ENCODE measurements at places on chromosomes 1 and 21.

DNA sequence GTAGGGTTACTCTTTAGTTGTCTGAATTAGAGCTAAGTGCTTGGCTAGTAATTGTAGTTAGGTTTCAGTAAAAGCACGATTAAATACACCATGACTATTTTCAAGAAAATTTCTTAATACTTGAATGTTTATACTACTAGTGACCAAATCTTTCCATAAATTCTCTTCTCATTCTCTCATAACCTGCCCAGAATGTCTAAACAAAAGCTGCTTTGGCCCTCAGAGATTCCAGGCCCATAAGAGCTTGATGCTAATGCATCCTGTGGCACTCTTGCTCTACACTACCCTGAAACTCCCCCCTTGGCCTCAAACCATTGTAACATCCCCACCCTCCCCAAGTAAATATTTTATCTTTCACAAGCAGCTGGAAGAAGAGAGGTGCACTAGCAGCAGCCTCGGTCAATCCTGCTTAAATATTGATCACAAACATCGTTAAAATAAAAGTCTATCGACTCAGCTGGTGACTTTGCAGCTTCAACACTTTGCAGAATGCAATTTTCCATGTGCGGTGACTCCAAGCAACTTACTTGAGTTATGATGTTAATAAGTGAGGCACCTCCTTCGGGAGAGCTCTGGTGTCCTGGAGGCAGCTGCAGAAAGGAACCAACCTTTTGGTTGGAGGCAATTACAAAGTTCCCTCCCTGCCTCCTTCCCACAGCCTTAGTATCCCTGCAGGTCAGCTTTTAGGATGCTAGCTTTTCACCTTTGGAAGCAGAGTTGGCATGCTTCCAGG, 315.6 kb upstream of the PLXNA2 start:
- DNase-seq: no peak

- peak; percentile 38 for DNase-seq
Measured at GRCh38 chr1:6785728-6786505, 663 bp downstream of the CAMTA1 start.

- peak; percentile 96 for DNase-seq
Measured at GRCh38 chr1:34590211-34590623, 164.6 kb upstream of the GJB5 start.

GRCh38 chr1:30840904-30841598, 67.5 kb downstream of the SDC3 start:
- DNase-seq: no peak

DNA sequence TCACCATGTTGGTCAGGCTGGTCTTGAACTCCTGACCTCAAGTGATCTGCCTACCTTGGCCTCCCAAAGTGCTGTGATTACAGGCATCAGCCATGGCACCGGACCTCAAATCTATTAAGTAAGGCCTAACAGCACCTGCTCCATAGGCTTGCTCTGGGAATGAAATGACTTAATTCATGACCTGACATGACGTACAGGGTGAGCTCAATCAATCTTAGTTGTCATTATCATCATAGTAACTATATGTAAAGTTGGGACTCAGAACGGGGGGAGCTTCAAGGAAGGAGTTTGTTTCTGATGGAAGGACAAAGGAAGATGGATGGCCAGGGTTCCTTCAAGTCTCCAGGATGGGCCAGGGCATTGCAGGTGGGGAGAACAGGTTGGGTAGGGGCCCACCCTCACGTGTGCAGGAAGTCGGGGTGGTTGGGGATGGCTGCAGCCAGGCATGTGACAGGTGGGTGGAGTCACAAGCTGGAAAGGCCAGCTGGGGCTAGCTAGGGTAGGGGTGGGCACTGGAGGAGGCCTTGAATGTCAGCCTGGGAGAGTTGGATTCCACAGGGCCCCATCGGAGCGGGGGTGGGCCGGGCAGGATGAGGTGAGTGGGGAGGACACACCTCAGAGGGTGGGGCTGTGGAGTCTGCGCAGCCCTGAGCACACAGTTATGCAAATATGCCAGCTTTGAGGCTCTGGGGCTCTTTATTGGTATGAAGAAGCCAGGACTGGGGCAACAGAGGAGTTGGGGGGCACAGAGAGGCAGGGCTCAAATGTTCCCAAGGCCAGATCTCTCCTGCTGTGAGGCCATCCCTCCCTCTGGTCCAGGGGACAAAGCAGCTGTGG, 9.6 kb downstream of the TRIM62 start:
- no peak for DNase-seq

- no peak for DNase-seq
Measured at GRCh38 chr1:168583571-168583970, 7.2 kb downstream of the XCL1 start.

DNA sequence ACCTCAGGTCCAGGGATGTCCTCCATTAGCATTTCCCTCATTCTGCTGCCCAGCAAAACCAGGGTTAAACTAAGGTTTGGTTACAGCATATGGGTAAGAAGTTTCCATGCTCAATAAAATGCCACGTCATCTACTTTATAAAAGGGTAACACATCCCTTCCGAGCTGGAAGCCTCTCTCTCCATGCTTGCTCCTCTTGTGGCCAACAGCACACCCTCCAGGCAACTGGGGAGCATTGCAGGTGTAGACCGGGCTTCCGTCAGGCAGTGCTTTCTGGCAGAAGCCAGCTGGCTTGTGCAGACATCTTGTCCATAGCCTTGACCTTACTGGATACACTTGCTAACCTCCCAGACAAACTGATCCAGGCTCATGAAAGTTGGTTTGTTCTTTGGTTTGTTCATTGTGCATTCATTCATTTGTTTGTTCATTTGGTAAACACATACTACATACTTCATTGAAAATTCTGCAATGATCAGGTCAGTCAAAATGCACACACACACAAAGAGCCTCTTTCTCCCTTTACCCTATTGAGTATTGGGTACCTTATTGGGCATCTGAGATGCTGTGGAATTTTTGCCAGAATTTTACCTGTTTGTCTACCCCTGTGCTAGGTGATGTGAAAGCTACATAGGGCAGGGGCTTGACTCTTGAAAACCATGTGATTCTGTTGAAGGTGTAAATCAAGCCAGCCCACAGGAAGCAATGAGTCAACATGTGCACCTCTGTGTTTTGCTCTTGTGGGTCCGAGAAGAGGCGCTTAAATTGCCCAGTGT, 422.8 kb downstream of the CAMTA1 start:
- peak; percentile 57 for DNase-seq

- no peak for DNase-seq
Measured at GRCh38 chr1:182348961-182349747, 42.4 kb downstream of the GLUL start.

- no peak for DNase-seq
Measured at GRCh38 chr1:84504580-84505492, 1.4 kb upstream of the SPATA1 start.

DNA sequence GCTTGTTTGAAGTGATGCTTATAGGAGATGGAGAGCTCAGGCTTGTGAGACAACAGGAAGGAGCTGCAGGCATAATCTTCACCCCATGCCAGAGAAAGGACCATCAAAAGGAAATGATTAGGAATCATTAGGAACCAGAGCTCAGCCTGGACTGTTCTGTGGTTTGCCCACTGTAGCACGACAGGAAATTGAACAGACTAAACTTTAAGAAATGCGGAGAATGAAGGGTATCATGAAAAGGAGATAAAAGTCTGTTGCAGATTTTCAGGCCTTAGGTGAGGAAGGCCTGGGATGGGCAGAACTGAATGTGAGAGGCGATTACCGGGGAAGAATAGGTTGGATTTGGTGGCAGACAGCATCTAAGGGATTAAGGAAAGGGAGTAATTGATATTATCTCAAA, 292.0 kb upstream of the PLXNA2 start:
- DNase-seq: no peak

DNA sequence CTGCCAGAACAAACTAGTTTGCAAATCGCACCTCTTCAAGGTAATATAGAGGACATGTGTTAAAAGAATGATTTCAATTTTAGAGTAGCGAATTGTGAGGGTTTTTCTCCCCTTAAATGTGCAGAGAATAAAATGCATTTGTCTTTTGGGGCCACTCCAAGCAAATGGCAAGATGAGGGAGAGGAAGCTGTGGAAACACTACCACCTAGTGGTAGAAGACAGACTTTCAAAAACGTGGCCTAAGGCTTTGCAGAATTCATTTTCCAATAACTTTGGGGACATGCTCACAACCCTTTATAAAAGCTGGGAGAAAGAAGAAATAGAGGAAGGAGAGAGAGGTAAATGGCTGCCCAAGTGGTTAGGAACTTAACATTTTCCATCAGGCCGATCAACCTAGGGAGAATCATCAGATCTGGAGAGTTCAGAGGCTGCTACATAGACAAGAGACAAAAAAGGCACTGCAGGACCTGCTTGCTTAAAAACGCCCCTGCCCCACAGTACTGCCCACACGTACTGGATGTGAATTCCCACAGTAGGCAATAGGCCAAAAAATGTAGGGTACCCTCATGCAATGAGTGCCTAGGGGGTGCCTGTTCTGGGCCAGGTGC, 15.7 kb upstream of the RCAN1 start:
- peak; percentile 33 for DNase-seq

DNA sequence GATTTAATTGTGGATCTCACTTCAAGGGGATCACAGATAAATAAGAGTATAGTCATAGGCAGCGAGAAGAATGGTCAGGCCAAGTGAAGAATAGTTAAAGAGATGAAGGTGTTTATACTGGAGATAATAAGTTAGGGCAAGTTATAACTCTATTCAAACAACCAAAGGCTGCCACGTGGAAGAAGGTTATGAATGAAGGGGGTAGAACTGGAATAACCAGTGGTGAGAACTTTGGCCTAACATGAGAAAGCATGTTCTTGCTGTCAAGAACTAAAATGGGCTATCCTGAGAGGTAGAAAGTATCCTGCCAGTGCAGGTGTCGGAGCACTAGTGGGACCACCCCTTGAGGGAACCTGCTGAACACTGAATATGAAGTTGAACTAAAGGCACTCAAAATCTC, 49.6 kb upstream of the EDEM3 start:
- no peak for DNase-seq

GRCh38 chr1:230752407-230752806, 5.2 kb downstream of the CAPN9 start:
- DNase-seq: peak; percentile 86

- DNase-seq: no peak
Measured at GRCh38 chr1:184513421-184513820, 126.6 kb downstream of the C1orf21 start.

- DNase-seq: peak; percentile 57
Measured at GRCh38 chr21:43835050-43835449, 30.0 kb upstream of the AGPAT3 start.

DNA sequence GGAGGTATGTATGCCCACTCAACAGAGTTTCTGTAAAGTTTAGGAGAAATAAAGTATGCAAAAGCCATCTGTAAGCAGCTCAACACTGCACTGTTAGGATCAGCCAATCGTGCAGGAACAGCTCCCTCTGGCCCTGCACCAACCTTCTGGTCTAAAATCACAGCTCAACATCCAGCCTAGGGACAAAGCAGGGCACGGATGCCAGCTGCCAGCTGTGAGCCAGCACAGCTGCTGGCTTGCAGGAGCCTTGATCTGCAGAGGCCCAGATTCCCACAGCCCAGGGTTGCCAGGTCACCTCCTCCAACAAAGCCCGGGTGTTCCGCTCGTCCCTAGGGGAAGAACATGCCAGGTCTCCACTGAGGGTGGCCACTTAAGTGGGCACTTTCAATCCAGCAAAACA, 8.6 kb downstream of the ACOT7 start:
- DNase-seq: no peak

DNA sequence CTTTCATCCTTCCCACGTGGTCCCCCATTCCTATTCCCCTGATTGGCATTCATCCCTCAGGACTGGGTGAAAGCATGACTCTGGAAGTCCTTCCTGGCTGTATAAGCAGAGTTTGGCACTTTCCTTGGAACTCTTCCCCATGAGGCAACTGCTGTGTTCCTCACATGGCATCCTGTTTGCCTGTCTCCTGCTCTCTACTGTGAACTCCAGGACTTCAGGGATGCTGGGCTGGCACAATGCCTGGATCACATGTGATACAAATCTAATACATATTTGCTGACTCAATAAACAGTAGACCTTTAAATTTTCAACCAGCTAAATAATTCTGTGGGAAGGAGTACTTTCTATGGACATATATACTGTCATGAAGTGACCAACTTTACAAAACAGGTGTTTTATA, 46.8 kb upstream of the EDEM3 start:
- DNase-seq: no peak

GRCh38 chr1:235858766-235859165, 7.9 kb downstream of the LYST start:
- no peak for DNase-seq

DNA sequence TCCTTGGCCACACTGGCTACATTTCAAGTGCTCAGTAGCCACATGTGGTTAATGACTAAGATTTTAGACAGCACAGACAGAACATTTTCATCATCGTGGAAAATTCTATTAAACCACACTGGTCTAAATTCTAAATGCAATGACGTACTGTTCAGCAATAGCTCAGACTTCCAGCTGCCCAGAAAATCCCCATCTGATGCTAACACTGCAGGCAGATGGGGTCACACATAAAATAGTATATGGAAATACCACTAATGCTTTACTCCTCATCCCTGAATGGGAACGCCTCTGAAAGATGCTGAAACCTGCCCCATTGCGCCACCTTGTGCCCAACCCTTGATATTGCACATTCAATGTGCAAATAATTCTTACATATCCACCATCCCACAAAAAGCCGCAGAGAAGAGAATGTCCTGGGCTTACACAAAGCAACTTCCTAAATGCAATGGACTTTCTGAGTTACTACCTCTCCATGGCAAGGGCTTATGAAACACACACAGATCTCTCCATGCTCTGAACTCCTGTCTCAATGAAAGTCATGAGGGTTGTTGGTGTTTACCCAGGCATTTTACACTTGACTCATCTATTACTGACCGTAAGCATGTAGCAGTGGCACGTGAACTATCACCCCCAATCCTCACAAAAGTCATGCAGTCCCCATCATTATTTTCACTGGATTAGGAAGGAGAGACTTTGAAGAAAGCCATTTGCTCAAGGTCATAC, 20.3 kb upstream of the SLC5A9 start:
- peak; percentile 47 for DNase-seq

DNA sequence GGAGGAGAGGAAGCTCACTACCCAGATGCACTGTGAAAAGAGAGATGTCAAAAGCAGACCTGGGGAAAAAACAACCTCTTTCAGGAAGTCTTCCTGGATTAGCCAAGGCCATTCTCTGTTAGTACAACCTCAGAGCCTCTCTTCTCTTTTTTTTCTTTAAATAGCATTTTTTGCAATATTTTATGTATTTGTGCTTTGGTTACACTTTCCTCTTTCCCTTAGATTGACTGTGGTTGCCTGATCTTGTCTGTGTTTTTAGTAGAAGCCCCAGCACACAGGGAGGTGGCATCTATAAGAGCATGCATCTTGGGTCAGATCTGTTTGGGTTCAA, 18.8 kb downstream of the SLC26A9 start:
- no peak for DNase-seq

GRCh38 chr1:86552376-86552775, 5.5 kb downstream of the CLCA4 start:
- no peak for DNase-seq

GRCh38 chr1:38541223-38541622, 318.3 kb downstream of the RRAGC start:
- no peak for DNase-seq

- no peak for DNase-seq
Measured at GRCh38 chr1:54361342-54361741, 44.9 kb downstream of the SSBP3 start.

DNA sequence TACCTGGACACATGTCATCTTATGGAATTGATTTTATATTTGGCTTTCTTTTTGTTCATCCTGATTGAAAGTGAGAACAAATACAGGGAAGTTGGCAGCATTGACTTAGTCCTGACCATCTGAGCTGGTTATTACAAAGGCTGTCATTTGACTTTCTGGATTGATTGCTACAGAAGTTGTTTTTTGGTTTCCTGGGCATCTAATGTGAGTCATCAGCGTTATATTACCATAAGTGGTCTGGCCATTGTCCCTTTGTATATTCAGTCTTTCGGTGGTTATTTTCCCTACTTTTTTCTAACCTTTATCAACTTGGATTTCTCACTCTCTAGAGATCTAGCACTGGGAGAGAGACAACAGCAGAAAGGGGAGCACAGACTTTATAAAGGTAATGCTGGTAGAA, 1646.5 kb downstream of the MRPL39 start:
- peak; percentile 65 for DNase-seq

All from COR-L47 (cell line).